ENCODE measurements at places on chromosomes 5 and 9.

DNA sequence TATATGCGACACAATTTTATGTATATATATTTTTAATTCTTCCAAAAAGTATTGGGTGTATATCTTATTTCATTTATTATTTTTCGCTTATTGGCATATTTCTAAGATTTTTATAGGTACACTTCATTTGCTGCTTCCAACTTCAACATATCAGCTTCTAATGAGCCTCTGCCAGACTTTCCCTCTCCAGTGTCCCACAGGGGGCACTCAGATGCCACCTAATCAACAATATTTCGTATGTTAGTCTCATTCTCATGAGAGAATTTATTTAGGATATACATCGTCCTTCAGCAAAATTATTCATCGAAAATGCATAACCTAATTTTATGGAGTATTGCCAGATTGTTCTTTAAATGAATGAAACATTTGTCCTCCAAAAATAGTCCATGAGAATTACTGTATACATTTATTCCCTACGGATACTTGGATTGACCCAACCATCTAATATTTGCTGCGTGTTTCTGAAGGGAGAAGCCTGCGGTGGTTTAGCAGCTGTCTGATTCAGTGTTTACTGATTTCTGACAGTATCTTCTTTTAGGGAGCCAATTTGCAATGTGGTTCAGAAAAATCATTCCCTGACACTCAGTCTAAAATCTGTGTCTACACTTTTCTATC lies 100.6 kb upstream of the SELENOP start:
- DNase-seq: no peak

DNA sequence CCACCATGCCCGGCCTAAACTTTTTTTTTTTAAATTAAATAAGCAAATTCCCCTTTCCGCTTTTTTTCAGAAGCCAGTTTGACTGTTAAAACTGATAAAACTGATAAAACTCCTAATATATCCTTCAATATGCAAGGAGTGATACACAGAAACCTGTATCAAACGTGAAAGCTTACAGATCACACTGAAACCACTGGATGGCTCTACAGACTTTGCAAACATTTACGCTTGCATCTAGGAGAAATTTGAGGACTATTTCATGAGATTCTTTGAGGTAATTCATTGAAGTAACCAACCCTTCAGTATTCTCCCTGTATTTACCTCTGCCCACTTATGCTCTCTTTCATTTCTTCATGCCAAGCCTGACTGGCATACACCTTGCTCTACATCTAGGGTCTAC lies 40.6 kb upstream of the CHD1 start:
- no peak for DNase-seq

DNA sequence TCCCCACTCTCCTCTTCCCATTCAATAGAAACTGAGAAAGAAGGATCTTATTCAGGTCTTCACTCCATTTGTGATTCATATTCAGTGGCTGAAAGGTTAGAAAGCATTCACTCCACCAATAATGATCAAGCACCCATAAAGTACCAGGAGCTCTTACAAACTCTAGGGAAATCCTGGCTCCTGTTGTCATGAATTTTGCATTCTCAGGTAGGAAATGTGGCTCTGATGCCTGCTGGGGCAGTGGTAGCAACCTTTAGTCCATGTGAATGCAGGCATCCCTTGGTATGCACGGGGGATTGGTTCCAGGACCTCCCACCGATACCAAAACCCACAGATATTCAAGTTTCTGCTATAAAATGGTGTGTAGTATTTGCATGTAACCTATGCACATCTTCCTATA lies 3.6 kb upstream of the RORB start:
- DNase-seq: no peak

DNA sequence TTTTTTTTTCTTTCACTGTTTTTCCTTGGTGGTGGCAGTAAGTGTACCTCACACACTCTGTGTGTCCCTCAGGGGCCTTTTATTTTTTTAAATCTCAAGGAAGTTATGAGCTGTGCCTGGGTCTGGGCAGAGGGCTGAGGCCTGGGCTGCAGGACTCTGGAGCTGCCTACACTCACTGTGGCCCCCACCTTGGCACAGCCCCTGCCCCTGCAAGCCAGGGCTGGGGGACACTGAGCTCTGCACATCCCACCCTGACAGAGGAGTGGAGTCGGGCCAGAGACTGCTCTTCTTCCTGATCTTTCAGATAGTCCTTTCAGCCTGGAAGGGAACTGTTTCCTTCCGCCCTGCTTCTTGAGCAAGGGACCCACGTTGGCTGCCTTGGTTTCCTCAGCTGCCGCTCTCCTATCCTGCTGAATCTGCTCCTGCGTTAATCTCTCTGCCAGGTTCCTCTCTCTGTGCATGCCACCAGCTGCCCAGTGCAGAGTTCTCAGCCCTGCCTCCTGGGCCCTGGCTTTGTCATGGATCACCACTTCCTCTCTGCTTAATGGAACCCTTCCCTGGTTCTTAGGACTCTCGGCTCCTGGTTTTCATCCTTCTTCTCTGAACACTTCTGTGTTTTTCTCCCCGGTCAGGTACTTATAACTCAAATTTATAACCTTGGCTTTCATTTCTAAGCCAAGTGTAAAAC lies 502.3 kb downstream of the DIRAS2 start:
- DNase-seq: no peak

- no peak for DNase-seq
Measured at GRCh38 chr5:138212828-138213160, 329 bp downstream of the CDC23 start.

- no peak for DNase-seq
Measured at GRCh38 chr5:24264547-24264946, 380.2 kb downstream of the CDH10 start.

DNA sequence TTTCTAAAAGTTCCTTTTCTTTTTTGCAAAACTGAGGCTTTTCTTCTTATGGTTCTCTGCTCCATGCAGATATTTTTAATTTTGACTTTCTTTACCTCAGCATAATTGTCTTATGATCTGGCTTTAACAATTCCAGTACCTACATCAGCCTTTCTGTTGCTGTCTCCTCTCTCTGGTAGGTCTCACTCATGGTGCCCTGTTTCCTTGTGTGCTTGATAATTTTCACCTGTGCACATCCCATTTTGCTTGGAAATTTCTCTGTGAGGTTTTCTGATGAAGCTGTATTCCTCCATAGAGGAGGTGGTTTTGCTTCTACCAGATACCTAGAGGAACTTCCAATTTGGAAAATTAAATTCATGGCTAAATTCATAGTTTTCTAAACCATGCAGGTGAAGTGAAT lies 2.3 kb upstream of the HSD17B3 start:
- DNase-seq: no peak

DNA sequence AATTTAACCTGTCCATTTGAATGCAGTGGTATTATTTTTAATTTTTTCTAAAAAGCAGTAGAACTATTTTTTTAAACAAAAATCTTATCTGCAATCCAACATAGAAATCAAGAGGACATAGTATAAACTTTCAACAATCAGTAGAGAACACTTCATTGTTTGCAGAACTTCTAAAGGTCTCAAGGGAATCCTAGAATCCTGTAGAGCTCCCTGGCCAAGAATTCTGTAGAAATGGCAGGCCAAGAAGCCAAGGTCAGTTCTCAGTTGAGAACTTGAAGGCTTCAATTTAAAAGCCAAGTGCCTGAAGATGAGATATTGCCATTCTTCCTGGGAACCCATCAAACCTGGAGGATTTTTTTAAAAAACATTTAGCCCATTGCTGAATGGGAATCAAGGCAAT lies 199.2 kb upstream of the KLF4 start:
- DNase-seq: no peak

DNA sequence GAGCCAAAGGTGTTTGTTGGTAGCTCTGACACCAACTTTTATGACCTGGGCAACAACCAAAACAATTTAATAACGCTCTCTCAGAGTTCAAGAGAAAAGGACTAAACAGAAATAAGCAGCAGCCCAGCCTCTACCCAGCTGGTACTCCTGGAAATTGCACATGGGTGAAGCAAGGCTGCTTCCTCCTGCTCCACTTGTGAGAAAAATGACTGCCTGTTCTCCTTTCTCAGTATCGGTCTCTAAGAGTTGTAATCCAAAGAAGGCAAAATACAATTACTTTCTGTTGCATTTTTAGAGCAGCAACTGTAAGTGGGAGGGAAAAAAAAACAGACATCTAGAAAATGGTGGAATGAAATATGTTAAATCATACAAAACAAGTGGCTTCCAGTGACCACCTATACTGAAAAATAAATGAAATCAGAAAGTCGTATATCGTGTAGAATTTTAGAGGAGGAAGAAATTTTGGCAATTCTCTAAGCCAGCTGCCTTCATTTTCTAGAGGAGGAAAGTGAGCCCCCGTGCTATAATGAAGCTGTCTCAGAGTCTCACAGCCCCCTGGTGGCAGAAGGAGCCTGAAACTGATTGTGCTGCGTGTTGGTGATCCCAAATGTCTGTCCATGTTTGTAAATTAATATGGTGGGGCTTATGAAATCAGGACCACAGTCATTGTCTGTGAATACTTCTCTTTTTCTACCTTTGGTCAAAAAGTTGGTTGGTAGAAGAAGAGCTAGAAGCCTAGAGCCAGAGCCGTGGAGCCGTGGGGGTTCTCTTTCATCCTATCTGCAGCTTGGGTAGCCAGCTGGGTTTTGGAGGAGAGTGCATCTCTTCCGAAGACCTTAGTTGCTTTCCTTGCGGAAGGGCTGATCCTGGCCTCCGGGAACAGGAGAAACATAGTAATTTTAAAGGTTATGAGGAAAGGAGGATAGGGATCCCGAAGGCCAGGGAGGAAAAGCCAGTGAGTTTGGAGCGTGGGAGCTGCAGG lies 139.9 kb downstream of the PIP5K1B start:
- peak; percentile 64 for DNase-seq

DNA sequence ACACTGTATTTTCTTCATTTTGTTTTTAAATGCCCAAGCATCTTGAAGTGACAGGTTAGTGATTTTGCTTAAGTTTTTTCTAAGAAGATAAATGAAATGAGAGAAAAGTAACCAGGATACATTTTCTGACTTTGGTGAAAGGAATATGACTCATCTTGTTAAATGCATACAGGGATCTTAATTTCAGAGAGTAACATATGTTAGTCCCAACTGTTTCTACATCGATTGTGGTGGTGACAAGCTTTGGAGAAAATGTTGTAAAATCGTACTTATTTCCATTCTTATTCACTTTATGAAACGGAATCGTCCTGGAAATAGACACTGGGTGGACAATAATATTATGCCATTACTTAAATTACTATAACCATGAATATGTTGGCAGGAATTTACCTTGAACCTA lies 107.5 kb downstream of the KCNN2 start:
- no peak for DNase-seq

DNA sequence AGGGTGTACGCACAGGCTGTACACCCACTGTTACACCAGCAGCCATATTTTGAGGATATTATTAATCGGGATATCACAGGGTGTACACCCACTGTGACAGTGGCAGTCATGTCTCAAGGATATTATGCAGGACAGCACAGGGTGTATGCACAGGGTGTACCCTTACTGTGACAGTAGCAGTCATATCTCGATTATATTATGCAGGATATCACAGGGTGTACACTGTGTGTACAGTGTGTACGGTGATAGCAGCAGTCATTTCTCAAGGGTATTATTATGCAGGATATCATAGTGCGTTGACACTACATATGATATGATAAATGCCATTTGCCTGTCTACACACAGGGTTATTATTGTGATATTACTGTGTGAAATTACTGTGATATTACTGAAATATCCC lies 80.5 kb upstream of the SLC25A48 start:
- no peak for DNase-seq

DNA sequence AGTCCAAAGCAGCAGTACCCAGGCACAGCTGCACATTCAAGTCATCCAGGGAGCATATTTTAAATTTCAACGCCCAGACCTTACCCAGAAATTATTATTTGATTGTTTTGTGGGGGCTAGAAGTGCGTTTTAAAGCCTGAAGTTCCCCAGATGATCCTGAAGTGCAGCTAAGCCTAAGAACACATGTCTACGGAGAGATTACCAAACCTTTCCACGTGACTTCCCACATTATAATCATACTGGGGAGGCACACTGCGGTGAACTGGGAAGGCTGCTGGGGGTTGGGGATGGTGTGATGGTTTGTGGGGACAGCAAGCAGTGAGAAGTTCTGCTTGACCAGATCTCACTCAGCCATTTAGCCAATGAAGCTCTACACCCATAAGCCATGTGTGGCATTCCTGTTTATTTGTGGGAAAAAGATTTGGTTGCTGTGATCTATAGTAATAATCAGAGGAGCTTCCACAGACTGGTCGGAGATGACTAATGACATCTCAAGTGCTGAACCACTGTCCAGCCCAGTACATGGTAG lies 93.4 kb upstream of the CDH6 start:
- no peak for DNase-seq

GRCh38 chr9:14153310-14153720 lies 160.6 kb downstream of the NFIB start:
- DNase-seq: no peak

DNA sequence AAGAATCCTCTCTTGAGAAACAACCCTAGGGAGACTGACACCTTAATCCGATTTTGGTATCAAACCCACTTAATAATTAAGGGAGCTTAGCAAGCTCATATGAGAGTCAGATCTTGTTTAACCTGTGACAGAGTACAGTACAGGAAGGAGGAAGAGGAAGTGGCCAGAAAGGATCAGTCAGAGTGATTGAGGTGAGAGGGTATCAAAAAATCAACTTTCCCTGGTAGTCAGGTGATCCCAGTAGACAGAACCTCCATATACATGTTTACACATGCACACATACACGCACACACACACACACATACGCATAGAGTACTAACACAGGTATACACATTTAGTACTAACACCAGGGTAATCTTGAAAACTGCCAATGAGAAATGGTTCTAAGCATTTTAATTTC lies 56.8 kb downstream of the GLIS3 start:
- no peak for DNase-seq

DNA sequence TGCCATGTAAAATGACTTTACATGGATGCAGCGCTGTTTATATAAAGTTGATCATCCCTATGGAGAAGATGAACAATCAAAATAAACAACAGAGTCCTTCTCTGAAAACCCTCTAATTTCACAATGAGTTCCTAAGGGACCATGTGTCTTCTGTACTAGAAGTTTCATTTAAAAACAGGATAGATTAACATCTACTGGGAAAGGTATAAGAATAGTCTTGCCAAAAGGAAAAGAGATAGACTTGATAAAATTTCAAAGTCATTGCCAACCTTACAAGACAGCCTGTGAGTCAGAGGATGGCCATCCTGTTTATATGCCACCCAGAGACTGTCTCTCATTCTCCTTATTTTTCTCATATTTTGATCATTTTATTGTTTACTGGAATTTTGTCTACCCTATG lies 367.1 kb upstream of the PDE4D start:
- DNase-seq: no peak

- DNase-seq: no peak
Measured at GRCh38 chr9:28887188-28887884, 1314.1 kb upstream of the C9orf72 start.

Measured in head of caudate nucleus (tissue), 42 donors.